ENCODE measurements at places on chromosomes 6 and 20.

- DNase-seq, result no peak
These were observed 71.7 kb downstream of the SNX5 start for GRCh38 chr20:17896771-17897369.

- peak; percentile 35 for DNase-seq
These were observed 99.1 kb downstream of the HIVEP2 start for GRCh38 chr6:142845624-142846458.

DNA sequence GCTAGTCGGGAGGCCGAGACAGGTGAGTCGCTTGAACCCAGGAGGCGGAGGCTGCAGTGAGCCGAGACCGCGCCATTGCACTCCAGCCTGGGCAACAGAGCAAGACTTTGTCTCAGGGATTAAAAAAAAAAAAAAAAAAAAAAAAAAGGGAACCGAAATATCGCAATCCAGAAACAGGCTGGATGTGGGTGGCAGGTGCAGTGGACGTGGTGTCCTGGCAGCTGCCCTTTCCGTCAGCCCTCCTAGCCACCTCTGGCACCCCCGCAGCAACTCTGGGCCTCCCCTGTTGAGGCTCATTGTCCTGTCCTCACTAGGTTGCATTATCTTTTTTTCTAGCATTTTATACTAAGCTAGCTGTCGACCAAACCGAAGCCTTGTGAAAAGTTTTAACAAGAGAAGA is 113.5 kb downstream of the DTNBP1 start:
- DNase-seq, result no peak

GRCh38 chr6:38593998-38594665 is 45.6 kb downstream of the BTBD9 start:
- no peak for DNase-seq

DNA sequence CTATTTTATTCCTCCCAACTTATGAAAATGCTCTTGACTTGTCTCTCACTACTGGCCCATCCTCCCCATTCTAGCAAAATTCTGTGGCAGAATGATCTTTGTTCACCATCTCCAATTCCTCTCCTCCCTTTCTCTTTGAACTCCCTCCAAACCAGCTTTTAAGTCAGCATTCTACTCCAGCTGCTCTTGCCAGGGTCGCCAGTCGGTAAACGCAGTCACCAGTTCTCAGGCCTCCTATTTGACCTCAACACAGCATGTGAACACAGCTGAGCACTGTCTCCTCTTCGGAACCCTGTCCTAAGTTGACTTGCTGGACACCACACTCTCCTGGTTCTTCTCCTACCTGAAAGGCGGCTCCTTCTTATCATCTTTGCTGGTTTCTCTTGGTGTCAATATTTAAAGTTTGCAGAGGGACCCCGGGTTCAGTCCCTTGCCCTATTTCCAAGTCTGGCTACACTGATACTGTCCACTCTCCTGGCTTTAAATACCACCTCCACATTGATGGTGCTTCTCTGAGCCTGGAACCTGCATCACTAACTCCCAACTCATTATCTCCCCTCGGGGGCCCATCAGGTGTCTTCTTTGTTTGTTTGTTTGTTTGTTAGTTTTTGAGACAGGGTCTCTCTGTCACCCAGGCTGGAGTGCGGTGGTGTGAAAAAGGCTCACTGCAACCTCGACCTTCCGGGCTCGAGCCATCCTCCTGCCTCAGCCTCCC is 27.4 kb downstream of the GDAP1L1 start:
- no peak for DNase-seq

GRCh38 chr20:4108495-4109306 is 93.3 kb upstream of the RNF24 start:
- DNase-seq, result peak; percentile 70

GRCh38 chr20:1242099-1242498 is 16.3 kb downstream of the RAD21L1 start:
- no peak for DNase-seq

DNA sequence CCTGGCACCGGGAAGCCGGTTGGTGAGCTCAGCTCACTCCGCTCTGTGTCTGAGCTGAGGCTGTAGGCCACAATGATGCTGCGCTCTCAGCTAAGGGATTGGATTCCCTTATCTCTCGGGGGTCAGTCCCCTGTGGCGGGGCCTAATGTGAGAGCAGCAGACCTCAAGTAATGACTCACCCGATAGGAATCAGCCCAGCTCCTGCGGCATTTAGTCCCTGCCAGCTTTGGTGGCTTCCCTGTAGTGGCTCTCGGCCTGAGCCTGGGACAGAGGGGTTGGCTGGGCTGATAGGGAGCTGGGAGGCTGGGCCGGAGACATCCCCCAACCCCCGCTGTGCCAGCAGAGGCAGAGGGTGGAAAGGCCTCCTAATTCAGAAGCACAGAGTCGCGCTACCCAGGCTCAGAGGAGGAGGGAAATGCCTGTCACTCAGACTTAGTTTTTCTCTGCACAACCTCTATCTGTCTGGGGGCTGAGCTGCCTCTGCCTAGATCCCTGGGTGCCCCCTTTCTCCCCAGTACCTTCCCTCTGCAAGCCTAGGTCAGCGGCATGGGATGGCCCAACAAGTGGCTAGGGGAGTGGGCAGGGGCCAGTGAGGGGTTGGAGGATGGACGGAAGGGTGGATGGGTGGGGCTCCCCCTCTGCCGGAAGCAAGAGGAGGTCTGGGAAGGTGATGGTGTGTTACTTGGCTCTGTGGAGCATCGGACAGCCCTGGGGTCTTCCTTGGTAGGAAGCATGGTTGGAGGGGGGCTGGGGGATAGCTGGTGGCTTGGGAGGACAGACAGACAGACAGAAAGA is 92.2 kb downstream of the CDH22 start:
- no peak for DNase-seq

- DNase-seq, result no peak
These were observed 21.2 kb upstream of the BNIP5 start for GRCh38 chr6:36357872-36358225.

GRCh38 chr20:33727115-33727479 is 4.7 kb upstream of the ZNF341 start:
- DNase-seq, result no peak

GRCh38 chr20:34883809-34884208 is 7.4 kb downstream of the ACSS2 start:
- no peak for DNase-seq

GRCh38 chr20:45672765-45673164 is 2.7 kb upstream of the WFDC11 start:
- DNase-seq, result no peak
